ENCODE measurements at places on chromosomes 5 and 9. TPM values are rescaled to one million over a fixed set of nuclear protein-coding genes. Genes with fewer than 3 reads are reported as not detected.

TLX3 gene
- total RNA-seq: not detected

- no peak for DNase-seq
Observed at GRCh38 chr9:87661241-87661640, 64.7 kb upstream of the CTSL start.

DNA sequence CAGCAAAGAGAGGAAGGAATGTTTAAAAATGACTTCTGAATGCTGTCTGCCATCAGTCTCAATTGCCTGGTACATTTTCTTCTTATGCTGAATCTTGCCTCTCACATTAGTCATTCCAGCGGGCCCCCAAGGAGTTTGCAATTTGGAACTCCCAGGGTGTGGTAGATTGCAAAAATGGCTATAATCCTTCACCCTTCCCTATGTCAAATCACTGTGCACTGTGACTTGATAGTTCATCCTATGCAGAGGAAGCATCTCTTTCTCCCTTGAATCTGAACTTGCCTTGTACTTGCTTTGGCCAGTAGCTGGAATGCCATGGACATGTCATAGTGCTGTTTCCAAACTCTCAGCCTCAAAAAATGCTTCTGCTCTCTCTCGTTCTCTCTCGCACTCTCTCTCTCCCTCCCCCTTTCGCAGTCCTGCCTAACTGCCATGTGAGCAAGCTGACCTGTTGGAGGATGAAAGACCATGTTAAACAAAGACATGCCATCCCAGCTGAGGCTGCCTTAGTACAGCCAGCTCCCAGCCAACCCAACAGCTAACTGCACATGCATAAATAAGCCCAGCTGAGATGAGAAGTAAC, 284.0 kb upstream of the TLE4 start:
- DNase-seq: no peak

GRXCR2 gene
- total RNA-seq: not detected

- DNase-seq: no peak
Observed at GRCh38 chr9:16152276-16153101, 599.6 kb downstream of the CCDC171 start.

IRGM gene
- 0.57 TPM for total RNA-seq

DNA sequence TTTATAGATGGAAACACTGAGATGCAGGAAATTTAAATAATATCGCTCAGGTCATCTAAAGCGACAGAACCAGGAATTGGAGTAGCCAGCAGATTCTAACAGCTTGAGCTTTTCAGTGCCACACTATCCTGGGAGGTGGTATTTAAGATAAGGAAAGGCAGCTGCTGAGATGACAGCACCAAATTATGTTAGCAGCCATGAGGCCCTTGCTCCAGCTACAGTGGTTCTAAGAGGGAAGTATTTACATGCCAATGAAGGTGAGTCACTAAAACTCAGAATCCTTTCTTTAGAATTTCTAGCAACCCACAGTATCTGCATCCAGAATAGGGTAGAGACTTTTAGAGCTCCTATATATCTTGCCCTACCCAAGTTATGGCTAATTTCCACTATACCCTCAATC, 127.0 kb upstream of the VLDLR start:
- peak; percentile 63 for DNase-seq

DNA sequence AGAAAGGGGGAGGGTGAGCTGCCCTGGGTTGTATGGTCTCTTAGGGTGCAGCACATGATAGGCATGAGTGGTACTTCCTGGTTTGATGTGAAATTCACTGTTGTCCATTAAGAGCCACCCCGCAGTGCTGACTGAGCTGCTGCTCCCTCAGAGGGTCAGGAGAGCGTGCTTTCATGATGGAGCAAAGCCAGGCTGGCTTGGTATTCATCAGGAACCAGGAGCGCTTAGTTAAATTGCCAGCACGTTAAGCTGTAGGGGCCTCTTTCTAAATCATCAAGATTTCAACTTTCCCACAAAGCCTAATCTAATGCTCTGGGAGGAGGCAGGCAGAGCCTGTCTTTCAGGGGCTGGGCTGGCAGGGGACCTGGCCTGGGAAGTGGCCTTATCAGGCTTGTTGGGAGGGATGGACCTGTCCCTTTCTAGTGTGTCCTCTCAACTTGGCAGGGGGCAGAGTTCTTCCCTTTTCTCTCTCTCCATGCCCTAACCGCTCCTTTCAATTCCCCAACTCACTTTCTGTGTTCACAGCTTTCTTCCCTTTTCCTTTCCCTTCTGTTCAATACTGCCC, 7.9 kb downstream of the CYSTM1 start:
- DNase-seq: no peak
